ENCODE measurements at places on chromosomes 2 and 18.

DNA sequence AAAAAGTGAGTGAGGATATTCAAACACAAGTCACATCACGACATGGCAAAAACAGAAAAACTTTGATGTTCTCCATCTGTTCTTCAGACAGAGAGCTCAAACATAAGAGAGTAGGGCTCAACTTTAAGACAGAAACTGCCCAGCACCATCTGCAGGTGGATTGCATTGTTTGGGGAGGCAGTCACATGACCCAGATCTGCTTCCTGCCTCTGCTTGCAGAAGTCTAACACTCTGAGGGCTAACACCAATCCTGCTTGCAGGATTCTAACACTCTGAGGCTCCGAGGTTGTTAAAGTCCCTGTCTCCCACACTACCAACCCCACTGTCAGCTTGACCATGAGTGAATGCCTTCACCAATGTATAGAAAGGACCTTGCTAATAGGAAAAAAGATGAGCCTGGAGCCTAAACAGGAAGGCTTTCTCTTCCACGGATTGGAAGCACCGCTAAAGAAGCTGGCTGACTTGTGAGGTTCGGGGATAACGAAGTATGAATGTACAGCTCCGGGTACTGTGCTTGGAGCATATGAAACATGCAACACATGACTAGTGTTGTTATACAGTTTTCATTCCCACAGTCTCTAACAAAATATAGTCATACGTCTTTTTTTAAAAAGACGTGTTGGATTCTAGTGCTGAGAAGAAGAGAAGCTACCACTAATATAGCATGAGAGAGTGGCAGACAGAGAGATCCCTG is 176.6 kb upstream of the CREB1 start:
- no peak for DNase-seq

GRCh38 chr2:9799011-9799596 is 44.2 kb upstream of the TAF1B start:
- no peak for DNase-seq

- no peak for DNase-seq
These were observed 168.3 kb upstream of the POU3F3 start for GRCh38 chr2:104685591-104685990.

- DNase-seq, result peak; percentile 0
These were observed 37.6 kb downstream of the PTPN18 start for GRCh38 chr2:130393318-130393910.

DNA sequence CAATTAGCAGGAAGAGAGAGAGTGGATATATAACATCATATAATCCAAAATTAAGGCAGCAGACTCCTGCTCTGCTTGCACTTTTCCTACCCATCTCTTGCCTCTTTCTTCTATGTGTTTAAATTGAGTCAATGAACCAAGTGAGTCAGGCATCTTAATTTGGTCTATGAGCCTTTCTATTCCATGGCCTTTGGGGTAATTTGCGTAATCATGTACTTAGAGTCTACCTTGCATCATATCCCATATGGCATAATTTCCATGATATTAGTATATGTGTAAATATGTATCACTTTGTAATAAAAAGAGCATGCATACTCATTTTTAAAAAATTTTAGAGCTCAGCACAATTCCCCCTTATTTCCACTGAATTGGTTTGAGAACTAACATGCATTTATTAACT is 555.2 kb downstream of the STK39 start:
- DNase-seq, result peak; percentile 72

DNA sequence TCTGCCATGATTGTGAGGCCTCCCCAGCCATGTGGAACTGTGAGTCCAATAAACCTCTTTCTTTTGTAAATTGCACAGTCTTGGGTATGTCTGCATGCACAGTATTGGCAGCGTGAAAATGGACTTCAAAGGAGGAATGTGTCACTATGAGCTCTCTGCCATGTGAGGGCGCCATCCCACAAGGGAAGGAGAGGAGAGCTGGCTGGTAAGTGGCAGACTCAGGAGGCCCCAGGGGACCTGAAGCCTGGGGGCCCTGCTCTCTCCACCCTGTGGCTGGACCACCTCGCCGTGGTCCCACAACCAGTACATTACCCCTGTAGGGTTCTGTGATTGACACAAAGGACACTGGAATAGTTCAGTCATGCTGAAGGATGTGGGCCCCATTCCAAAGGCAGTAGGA is 122.1 kb downstream of the RPIA start:
- no peak for DNase-seq

- DNase-seq, result no peak
These were observed at the start of gene KLHL14 for GRCh38 chr18:32772581-32773381. TSS of gene KLHL14 (minus strand) at chr18:32773023. CDS start at chr18:32770591, 2,432 bp downstream.

DNA sequence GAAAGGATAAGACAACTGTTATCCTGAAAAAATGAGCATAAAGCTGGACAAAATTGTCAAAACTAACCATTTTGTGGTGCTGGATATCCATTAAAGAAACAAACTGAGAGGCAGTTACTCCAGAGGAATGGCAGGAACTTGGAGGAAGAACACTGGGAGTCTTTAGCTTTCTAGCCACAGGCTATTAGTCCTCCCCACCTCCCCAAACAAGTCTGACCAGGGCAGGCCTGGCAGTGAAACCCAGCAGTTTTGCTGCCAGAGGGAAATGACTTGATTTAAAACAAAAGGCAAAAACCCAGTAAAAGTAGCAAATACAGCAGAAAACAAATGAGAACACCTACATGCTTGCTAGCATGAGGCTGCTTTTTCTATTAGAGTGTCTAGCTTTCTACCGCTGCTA is 34.9 kb downstream of the OSBPL1A start:
- DNase-seq, result no peak

DNA sequence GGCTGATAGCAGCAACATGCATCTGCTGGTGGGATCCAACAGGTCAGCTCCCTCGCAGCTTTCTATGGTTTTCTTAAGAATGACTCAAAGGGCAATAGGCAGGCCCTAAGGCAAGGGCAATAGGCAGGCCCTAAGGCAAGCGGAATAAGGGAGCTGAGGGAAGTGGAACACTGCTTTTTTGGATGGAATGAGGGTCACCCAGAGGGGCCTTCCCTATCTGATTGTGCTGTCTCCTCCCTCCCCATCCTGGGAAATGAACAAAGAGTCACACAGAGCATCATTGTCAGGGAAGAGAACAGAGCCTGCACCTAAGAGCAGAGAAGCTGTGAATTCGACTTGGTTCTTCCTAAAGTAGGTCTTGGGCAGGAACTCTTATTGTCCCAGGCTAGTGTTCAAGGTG is 43.3 kb upstream of the PTPRM start:
- DNase-seq, result no peak

DNA sequence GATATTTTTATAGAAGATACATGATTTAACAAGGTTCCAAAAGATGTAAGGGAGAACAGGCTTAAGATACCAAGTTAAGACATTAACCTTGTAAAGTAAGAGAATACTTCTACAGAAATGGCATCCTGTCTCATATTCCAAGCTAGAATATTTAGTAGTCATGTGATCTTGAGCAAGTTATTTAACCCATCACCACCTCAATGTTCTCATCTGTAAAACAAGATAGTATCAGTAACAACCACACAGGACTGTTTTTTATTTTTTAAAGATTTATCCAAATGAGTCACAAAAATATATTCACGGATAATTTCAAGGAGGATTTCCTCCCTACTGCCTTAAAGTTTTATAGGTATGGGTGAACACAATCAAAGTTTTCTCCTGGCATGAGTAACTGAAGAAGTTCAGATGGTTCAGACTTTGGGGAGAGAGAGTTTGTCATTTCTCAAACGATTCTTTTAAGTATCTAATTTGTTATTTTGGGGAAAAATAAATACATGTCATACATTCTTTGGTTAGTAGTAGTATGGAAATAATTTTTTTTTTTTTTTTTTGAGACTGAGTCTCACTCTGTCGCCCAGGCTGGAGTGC is 25.9 kb downstream of the ROCK1 start:
- DNase-seq, result no peak

- DNase-seq, result no peak
These were observed 85.8 kb downstream of the PTGR3 start for GRCh38 chr18:75123113-75123512.

DNA sequence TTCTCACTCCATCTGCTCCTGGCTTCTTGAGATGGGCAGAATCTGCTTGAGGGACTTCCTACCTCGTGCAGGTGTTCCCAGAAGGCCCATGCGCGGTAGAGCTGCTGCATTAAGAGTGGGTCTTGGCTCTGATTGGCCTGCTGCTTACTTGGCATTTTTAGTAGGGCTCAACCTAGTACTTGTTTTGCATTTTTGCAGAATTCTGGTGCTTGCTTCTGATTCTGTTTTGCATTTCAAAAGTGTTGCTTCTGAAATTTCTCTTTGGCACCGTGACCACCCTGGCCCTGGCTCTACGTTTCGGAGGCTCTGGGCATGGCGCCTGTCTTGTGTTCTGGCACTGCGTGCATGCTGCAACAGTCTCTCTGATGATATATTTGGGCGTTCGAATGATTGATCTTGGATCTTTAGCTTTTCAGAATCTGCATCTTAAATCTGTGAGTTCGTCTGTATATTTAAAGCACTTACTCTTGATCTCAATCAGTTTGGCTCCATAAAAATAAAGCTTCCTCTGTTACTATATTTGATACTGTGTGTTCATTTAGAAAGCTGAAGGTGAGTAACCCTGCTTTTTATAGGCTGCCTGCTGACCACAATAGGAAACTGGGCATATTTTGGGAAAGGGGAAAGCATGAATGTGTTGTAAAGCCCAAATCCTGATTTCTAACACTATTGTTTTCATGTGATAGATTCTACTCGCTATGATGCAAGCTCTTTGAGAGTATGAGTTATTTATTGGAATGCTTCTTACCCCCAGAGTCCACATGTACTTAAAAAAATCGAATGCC is 22.2 kb downstream of the EFR3B start:
- no peak for DNase-seq

GRCh38 chr2:219951099-219951498 is 323.7 kb downstream of the SLC4A3 start:
- no peak for DNase-seq

DNA sequence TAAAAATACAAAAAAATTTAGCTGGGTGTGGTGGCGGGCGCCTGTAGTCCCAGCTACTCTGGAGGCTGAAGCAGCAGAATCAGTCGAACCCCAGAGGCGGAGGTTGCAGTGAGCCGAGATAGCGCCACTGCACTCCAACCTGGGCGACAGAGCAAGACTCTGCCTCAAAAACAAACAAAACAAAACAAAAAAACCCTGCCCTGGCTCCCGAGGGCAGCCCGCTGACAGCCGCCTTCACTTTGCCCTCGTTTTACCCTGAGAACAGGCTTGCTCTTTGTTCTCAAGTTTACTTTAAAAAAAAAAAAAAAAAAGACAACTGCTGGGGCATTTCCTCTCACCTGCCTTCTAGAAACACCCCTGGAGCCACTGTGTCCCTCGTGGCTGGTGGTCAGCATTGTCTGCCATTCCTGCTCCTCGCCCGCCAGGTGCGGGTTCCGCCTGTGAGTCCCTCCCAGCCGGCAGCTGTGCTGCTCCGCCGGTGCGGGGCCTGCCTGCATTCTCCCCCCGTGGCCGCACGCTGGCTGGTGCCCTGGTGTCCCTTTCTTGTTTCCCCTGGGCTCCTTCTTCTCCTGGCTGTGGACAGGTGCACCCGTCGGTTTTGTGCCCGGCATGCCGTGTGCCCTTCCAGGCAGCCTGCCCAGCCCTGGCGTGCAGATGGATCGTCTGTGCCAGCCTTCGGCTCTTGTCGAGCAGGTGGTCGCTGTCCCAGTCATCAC is 105.7 kb downstream of the USP40 start:
- DNase-seq, result no peak

DNA sequence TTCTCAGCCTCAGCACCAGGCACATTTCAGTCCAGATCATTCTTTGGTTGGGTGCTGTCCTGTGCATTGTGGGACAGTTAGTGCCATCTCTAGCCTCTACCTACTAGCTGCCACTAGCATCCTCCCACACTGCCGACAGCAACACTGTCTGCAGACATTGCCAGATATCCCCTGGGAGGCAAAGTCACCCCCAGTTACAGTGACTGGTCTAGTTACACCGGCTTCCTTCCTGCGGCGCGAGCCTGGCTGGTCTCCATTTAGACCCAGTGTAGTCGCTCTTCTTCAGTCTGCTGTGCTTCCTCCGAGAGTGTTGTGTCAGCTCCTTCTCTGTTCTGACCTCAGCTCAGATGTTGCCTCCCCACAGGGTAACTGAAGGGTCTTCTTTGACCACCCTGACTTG is 283.1 kb downstream of the PHLPP1 start:
- DNase-seq, result no peak

GRCh38 chr2:72139874-72140620 is 7.6 kb downstream of the CYP26B1 start:
- DNase-seq, result no peak

DNA sequence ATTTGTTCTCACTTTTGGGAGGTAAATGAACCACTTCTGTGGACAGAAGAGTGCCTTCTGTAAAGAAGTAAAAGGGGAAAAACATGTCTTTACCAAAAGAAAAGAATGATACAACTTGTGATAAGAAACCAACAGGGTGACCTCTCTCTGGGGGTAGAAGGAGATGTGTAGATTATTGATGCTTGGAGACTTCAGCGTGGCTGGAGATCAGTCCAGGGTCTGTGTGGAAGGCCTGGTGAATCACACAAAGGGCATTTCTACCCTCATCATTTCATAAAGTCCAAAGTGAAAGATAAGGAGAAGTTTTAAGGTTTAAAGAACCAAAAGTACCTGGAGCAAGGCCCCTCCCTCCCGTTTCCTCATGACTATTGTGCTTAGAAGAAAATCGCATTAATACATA is 142.5 kb downstream of the NCK2 start:
- DNase-seq, result no peak

- peak; percentile 72 for DNase-seq
These were observed 1242.0 kb upstream of the ACVR2A start for GRCh38 chr2:146602856-146603255.

GRCh38 chr2:105785095-105785847 is 40.6 kb downstream of the NCK2 start:
- DNase-seq, result no peak

- no peak for DNase-seq
These were observed 27.4 kb downstream of the NEMP2 start for GRCh38 chr2:190507135-190507534.

DNA sequence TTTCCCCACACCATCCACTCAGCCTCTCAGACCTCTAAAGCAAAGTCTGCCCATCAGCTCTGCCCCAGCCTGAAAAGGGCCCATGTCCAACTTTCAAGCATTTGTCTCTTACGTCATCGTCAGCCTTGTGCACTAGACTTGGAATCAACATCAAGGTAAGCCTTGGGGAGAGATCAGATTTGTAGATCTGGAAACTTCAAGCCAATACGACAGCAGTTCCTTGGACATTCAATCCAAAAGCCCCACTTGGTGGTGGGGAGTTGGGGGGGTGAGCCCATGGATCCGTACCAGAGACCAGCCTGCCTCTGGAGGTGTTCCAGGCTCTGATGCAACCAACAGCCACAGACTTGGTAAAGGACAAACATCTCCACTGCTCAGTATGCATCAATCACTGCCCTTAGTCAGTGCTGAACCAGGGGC is 206.8 kb upstream of the MEIS1 start:
- no peak for DNase-seq

DNA sequence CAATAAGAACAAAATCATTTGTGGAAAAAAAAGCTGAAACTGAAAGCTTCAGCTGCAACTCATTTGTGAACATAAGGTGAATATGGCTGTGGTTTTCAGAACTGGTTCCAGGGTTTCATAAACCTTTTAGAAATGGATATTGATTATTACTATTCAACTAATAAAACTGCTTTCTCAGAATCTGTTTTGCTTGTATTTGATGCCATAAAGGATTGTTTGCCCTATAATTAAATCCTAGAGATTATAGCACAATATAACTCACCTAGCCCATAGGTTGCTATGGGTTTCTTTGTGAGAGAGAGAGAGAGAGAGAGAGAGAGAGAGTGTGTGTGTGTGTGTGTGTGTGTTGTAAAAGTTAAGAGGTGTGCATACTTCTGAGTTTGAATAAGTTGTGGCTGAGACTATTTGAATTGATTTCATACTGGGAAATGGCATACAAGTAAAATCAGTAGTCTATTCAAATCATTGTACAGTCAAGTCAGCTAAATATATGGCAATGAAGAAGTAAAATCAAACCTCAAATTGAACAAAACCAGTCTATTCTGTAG is 339.2 kb downstream of the ARHGAP15 start:
- DNase-seq, result no peak

Measured in fibroblast of gingiva (primary cell).